ENCODE measurements at places on chromosomes 6 and 20.
A peak's percentile ranks its signal among the peaks of the same experiment; 100 is the strongest.

DNA sequence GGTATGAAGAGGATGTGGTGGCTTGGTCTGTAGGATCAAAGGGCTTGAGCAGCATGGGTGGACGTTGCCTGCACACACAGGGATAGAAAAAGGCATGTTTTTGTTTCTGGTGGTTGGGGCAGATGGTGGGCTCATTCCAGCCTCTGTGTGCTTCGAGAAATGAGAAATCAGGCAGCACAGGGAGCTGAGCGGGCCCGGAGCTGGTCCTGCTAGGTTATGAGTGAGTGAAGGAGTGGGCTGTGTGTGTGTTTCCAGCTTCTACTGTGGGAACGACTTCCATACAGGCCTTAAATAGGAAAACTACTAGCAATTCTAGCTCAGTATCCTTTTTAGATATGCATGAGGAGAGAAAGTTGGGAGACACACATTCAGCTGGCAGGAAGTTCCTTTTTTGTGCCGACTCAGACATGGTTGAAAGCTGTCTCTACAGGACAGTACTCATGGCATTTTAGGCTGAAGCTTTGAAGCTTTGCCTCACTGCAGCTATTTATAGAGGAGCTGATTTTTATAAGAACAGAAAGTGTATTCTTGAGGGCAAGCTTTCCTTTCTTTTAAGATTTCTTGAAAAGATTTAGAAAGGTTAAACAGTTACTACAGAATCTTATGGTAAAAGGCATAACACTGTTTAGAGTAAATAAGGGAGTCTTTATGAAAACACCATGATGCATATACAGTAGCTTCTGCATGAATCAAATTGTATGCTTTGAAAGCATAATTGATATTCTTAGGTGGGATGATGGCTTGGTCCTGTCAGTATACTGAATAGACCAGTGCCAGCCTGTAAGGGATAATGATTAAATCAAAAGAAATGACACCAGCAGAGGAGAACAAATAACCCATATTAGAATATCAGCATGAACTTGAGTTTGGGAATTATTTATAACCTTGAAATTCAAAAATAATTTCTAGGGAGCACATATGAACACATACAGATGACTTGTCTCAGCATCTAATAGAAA, 104.0 kb upstream of the MAN1A1 start:
- DNase-seq, result no peak

- DNase-seq, result no peak
These were observed 60.9 kb downstream of the GFRAL start for GRCh38 chr6:55388211-55388610.

GRCh38 chr6:48087448-48087847, 23.5 kb downstream of the PTCHD4 start:
- no peak for DNase-seq

DNA sequence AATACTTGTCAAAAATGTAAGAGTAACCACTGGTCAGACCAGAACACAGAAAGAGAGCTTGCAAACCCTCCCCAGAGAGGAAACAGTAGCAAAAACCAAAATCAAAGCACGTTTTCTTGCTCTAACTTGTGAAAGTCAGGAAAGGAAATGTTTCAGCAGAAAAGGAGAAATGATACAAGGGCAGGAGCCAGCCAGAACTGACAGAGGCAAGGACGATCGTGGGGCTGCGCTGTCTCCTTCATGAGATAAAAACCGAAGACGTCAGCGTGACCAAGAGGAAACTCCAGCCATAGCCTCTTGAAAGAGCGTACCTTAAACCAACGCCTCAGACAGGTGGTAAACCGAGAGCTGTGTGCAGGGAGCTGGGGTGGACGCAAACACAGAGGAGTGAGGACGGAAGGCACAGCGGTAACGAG, 27.5 kb downstream of the LAMA5 start:
- no peak for DNase-seq

DNA sequence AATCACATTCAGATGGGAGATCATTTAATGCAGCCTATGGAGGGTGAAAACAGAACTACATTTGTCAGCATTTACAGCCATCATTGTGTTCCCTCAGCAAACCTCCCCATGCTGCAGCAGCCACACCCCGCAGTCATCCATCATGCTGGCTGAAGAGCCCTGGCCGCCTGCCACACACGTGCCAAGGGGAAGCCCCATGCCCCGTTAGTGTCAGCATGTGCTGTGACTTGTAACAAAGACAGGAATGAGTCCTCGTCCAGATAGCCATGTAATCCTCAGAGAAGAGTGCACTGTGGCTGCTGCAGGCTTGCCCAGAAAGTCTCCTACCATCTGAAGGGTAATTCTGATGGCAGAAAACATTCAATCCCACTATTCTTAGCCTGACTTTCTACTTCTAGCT, 1097.8 kb downstream of the KIF16B start:
- peak; percentile 4 for DNase-seq

GRCh38 chr6:72205500-72205899, 319.1 kb downstream of the RIMS1 start:
- no peak for DNase-seq

DNA sequence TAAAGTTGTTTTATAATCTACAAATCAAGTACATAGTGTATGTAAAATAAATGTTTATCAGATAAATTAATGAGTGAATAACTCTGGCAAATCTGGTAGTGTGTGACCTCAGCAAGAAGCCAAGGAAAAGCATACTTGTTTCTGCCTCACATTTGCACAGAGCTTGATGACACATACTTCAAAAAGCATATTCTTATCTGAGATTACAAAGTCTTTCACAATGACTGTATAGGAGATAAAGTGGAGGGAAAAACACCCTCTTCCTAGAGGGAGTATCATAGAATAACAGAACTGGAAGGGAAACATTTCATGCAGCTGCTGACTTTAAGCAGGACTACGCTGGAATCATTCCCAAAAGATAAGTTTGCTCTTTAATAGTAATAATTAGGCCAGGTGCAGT, 28.1 kb upstream of the AKAP7 start:
- no peak for DNase-seq

DNA sequence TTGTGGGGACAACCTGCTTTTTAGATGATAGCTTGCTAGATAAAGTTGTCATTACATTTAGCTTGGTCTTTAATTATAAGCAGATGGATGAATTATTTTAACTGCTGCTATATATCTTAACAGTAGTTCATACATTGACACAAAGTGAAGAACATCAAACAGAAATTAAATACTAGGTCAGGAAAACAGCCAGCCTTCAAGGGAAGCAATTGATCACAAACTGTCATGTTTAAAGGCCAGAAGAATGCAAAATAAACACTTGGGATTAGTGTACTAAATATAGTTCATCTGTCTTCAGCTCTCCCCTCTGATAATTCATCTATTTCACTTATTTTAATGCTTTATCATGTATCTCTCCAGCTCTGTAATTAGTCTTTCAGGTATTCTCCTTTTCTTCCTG, 225.1 kb upstream of the FERMT1 start:
- DNase-seq, result no peak

DNA sequence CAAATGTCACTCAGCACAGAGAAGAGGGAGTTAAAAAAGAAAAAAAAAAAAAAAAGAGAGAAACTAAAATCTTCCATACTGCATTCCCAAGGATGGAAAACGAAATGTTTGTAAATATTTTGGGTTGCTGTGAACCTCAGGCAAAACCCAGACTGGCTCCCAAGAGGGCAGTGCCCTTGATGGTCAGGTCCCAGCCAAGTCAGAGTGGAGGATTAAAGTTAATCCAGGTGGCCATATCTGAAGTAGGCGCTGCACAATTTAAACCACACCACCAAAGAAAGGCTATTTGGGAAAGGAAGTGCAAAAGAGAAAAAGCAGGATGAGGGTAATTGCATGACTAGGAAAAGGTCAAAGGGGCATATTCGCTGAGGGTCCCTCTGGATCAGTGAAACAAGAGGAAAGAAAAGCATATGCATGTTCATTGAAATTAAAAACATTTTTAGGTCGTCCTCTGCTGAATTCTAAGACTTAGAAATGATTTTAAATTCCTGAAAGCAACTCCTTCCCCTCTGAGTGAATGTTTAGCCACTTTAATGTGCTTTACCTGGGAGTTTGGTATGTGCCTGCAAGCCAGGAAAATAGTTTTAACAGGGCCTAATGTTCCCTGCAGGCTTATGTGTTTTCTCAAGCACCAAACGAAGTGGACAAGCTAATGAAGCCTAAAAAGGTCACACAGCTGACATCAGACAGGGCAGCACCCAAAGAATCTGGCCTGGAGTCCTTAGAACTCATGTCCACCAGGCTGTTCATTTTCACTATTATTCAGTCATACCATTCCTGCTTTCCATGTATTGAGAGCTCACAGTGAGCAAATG, 159.1 kb downstream of the HACE1 start:
- no peak for DNase-seq

- no peak for DNase-seq
These were observed 301.3 kb downstream of the TFAP2B start for GRCh38 chr6:51120016-51120415.

DNA sequence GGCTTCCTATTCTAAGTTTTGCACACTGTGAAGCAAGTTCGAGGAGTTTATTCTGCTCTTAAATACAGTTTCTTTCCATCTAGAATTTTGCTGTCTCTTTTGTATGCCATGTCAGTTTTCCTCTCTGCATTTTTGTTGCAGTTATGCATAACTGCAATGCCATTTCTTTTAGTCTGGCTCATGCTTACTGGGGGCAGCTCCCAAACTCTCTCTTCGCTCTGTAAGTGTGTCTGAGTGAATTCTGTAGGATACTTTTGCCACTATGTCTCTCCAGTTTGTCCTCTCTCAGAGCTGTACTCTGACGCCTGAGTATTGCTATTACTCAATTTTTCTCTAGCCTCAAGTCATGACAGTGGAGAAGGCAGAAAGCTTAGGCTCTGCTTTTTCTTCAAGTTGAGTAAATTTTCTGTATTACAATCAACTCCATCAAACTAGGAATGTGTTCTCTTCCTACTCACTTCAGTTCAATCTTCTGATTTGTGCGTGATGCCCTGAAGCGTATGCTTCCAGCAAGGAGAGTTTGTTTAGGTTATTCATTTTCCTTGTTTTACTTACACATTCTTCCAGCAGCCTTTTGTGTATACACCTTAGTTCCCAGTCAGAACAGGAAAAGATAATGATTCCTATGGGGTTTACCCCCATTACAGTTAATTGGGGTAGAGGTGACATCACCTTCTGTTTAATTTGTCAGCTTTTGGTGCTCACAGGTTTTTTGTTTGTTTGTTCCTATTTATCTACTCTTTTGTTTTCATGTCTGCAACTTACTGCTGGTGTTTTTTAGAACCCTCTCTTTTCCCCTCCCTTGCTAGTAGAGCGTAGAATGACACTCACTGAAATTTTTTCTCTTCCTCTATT, 430.9 kb downstream of the BCKDHB start:
- DNase-seq, result no peak

DNA sequence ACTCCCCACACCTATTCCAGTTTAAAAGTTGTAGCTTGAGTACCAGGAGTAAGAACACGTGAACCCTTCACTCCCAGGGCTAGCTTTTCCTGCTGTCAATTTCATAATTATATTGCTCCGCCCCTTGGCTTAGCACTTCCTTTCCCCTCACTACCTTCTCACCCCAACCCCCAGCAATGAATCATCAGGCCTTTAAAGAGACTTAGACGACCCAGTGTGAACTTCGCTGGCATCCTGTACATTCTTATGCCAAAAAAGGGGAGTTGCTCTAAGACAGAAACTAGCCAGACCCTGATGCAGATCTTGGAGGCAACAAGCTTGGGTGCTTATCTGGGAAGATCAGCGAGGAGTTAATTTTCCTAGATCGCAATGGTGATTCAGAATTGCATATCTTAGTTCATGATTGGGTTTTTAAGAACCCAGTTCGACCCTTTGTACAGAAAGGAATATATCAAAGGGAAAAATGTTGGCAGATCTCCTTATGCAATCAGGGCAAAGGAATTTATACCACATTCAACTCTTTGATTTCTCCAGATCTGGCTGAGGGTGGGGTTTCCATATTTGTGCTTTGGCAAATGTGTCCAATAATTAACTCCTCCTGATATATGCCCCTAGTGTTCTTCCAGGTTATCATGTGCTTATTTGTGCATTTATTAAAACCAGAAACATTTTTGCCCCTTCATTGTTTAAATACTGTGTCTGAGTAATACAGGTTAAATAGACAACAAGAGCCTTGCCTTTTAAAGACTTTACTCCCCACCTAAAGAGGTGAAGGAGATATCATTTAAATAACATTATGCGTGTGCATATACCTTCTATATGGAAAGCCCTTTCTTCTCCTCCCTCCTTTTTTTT, 8.1 kb upstream of the ATXN1 start:
- peak; percentile 86 for DNase-seq

- DNase-seq, result no peak
These were observed 10.4 kb downstream of the ZNF831 start for GRCh38 chr20:59173938-59174491.

DNA sequence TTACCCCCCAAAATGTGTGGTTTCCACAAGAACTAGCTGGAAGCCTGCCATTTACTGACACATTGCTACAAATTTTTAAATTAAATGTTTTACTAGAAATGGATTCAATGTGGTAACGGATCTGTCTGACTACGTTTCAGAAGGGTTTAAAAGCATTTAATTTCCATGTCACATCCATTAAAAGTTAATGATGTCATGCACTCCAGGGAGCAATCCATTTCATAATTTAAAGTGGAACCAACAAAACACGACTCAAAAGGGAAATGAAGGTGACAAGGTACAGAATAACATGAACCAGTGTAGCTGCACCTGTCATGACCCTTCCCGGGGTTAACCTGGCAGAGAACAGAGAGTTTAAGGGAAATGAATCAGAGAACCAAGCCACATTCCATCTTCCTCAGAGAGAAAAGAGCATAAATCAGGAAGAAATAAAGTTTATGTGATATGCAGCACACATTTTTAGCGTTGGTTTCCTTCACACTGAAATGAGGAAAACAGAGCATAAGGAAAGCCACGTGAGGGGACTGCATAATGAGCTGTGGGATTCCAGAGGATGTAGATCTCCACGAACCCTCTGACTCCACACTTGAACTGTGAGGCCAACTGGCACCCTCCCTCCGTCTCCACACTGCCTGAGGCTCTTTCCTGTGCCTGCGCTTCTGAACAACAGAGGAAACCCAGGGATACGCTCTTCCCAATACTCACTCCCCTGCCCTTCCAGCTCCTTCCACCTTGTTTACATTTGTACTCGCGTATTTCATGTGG, 170.3 kb upstream of the AHI1 start:
- DNase-seq, result peak; percentile 77

GRCh38 chr20:34724172-34724571, 20.0 kb downstream of the TP53INP2 start:
- DNase-seq, result no peak

DNA sequence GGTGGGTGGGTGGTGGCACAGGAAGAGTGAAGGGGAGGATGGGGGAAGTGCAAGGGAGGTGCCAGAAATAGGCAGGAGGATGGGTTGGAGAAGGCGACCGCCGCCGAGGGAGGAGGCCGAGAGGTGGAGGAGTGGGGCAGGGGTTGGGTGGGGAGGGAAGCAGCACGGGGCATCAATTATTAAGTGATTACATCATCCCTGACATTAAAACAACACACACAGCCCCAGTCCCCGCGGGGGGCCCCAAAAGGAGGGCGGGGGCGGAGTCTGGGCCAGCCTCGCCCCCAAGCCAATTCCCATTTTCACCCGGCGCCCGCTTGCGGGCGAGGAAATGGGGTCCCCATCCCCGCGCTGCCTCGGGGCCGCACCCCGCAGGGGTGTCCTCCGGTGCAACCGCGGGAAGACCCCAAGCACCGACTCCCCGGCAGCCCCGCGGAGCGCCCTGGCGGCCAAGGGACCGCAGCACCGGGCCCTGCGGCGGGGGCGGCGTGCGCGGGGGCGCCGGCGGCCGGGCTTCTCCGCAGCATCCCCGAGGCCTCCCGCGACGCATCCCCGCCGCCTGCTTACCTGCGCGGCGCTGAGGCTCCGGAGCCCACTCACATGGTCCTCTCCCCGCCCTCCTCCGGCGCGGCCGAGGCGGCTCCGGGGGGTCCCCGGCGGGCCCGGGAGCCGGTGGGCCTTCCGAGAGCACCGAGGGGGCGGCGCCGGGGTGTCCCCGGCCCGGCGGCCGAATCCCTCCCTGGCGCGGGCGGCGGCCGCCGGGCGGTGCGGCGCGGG, 663 bp downstream of the FYN start:
- peak; percentile 52 for DNase-seq

Data from MG63 (cell line).